Amniotic epithelial cell (primary cell): ENCODE measurements at places on chromosomes 4 and X.

- DNase-seq = peak; percentile 31
Observed at GRCh38 chr4:107845681-107846080, 20.9 kb downstream of the SGMS2 start.

DNA sequence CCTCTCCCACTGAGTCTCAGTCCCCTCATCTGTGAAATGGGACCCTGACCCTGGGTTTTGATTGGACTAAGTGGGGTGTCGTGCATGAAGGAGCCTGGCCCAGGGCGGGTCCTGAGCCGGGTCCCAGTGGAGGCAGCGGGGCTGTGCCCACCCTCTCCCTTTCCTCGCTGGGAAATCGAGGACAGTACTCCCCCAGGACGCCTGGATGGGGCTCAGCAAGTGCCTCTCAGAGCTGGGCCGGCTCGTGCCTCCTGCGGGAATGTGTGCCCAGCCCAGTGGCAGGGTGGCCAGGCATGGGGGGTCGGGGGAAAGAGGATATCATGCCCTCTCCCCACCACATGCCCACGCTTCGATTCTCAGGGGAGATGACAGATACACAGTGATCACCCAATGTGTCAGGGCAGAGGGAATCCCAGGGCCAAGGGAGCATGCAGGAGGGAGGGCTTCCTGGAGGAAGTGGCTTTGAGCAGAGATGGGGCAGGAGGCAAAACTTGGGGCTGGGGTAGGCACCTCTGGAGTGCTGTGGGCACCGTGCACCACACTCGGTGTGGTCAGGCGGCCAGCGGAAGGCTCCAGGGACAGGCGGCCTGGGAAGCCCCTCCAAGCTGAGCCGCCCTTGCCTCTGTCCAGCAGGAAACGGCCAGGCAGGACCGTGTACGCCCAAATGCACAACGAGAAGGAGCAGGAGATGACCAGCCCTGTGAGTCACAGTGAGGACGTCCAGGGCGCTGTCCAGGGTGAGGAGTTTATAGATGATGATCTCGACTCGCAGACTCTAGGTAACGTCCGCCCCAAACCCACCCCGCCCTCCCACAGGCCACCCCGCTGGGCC is 203.0 kb downstream of the AFAP1 start:
- DNase-seq = no peak

- no peak for DNase-seq
Observed at GRCh38 chr4:55373461-55373860, 22.3 kb upstream of the TMEM165 start.

GRCh38 chrX:71198066-71198465 is 25.0 kb upstream of the GJB1 start:
- no peak for DNase-seq

DNA sequence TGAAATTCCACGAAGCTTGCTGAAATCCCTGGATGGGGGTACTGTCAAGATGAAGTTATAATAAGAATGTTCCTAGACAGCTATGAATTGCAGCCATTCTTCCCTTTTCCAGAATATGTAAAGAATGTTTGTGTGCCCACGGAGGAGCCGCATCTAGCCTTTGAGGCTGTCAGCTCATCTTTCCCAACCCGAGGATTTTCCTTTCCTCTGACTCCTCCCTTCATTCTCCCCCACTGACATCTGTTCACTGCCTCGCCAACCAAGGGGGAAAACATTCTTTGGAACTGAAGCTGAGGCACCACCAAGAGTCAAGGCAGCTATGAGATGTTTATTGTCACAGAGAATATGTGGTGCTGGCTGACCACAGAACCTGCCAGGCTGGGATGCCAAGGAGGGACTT is 8.8 kb downstream of the NHSL2 start:
- DNase-seq = peak; percentile 72

DNA sequence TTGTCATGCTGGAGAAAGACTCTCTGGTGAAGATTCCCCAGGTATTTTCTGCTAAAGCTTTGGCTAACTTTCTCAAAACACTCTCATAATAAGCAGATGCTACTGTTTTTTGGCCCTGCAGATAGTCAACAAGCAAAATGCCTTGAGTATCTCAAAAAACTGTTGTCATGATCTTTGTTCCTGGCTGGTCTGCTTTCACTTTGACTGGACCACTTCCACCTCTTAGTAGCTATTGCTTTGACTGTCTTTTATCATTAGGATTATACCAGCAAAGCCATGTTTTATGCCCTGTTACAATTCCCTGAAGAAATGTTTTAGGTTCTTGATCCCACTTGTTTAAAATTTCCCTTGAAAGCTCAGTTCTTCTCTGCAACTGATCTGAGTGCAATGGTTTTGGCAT is 231.5 kb downstream of the SLC7A11 start:
- no peak for DNase-seq

GRCh38 chr4:7192252-7193029 is at the start of gene SORCS2:
Gene SORCS2, plus strand, starts transcription at chr4:7192538.
- peak; percentile 17 for DNase-seq

DNA sequence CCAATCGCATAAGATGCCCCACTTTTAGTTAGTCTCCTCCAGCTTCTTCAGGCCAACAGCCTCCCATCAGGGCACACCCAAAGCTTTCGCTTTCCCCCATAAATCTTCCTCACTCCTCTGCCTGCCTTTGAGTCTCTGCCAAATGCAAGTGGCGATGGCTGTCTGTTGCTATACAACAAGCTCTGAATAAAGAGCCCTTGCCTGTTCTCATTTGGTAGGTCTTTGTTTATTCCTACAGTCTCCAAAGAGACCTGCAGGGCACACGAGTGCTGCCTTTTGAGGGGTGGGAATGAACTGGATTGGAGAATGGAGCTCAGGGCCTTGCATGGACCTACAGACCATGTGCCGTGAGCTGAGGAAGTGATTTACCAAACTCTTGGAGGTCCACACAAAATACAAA is 52.2 kb upstream of the SOD3 start:
- no peak for DNase-seq

DNA sequence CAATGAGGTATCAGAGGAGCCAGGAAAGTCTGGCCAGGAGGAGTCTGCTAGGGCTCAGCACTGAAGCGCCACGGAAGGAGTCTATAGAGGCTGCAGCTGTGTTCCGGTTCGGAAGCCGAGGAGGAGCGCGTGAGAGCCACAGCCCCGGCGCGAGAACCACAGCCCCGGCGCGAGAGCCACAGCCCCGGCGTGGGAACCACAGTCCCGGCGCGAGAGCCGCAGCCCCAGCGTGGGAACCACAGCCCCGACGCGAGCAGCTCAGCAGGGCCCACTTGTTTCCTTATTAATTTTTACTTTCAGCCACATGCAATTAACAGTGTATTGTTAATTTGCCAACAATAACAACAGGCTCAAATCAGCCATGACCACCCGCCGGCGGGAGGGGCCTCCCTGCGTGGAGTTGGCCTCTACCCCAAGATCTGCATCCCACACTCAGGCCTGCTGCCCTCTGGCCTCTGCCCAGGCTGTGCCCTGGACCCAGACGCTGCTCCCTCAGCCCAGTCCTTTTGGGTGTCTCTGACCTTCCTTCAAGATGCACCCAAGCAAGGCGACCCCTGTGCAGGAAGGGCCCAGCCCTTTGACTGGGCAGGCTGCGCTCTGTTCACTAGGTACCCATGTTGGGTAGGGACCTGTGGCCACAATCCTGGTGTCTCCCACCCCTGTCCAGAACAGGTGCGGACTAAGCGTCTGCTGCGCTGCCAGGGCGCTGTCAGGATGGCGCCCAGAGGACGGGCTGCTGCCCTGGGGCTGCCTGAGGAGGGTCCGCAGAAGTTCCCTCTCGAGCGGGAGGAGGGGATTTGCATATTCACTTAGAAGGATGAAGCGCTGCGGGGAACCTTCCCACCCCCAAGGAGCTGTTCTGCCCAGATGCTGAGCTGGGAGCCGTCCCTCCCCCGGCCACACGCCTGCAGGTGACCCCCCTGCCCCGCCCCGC is 113.8 kb downstream of the ADRA2C start:
- DNase-seq = no peak

- DNase-seq = peak; percentile 2
Observed at GRCh38 chrX:69387567-69388487, 116.3 kb upstream of the NALF2 start.

GRCh38 chr4:23333556-23333945 is 556.3 kb downstream of the PPARGC1A start:
- peak; percentile 22 for DNase-seq

DNA sequence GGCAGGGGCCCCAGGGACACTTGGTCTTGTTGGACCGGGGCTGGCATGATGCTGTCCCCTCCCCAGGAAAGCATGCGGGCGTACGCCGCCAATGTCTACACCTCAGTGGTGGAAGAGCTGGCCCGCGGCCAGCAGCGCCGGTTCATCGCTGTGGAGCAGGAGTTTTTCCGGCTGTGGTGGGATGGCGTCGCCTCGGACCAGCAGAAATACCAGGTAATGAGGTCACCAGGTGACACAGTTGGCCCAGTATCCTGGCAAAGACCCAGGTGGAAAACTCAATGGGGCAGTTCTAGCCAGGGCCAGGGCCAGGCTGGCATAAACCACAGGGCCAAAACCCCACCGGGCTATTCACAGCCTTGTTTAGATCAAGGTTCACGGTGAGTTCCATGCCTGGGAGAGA is 1.5 kb downstream of the MAN2B2 start:
- DNase-seq = no peak

DNA sequence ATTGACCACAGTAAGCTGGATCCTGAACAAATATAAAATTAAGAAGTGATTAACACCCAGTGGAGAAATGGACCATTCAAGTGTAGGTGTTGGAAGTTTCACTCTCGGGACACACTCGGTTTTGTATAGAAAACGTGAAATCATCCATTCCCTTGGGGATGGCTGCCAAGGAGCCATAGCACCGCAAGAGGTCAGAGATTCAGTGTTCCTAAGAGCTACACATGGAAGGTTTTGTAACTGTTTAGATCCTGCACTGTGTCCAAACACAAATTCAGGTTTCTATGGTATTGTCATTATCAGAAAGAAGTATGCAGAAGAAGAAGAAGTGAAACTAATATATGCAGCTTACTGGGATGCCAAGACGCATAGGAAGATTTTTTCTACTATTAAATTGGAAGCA is 281.0 kb downstream of the LDB2 start:
- DNase-seq = no peak

DNA sequence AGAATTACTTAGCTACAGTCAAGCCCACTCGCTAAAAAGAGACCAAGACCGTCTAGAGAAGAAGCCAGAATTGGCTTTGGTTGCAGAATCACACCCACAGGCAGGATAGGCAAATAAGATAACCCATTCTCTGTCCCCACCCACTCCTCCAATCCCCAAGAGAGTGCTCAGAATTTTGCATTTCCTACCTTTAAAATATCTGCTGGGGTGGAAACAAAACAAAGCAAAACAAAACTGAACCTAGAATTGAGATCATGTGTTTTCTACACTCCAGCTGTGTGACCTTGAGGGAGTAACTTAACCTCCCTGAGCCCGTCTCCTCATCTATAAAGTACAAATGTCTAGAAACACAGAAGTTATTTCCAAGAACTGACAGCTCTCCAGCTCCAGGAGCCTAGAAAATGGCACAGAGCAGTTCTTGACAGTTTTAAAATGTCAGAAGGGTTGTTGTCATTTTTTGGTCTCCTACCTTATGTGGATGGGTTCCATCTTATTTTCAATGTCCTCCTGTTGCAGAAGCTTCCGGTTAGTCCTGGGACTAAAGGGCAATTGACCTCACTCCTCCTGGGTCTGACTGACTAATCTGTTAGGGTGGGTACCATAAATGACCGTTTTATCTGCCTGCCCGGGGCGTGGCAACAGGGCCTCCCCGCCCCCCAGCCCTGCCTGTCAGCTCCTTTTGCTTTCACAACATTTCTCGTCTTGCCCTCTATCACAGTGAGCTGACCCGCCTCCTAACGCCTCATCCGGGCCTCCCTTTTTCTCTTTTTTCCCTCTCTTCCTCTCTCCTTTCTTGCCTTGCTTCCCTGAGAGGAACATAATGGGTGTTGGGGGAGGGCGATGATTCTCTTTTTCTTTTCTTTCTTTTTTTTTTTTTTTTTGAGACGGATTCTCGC is 114.0 kb downstream of the RBM47 start:
- DNase-seq = peak; percentile 83

- DNase-seq = peak; percentile 16
Observed at GRCh38 chr4:139214039-139214534, 37.1 kb upstream of the ELF2 start.

DNA sequence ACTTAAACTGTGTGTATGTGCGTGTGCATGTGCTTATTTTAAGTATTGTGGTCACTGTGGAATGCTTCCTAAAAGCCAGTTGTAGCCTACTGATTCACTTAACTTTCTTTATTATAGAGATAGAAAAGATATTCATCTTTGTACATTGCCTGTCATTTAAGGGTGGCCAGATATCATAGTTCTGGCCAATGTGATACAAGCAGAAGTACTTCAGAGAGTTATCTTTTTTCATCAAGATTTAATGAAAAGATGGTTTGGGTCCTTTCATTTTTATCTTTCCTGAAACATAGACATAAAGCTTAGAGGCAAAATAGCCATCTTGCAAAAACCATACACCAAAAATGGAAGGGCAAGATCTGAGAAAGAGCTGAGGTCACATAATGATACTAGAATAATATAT is 744.7 kb upstream of the ADGRL3 start:
- DNase-seq = no peak

DNA sequence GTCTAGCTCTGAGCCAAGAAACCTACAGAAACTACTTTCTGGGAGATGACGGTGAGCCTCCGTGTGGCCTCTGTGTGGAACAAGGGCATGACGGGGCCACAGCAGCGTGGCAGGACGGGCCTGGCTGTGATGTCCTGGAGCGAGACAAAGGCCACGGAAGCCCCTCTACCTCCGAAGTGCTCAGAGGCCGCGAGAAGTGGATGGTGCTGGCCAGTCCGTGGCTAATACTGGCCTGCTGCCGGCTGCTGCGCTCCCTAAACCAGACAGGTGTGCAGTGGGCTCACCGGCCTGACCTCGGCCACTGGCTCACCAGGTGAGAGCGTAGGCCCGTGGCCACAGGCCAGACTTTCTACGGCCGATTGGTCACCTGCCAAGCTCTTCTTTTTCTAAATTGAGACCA is 24.6 kb downstream of the PIGG start:
- no peak for DNase-seq

GRCh38 chr4:152990471-152991131 is 54.5 kb downstream of the FHDC1 start:
- DNase-seq = no peak

DNA sequence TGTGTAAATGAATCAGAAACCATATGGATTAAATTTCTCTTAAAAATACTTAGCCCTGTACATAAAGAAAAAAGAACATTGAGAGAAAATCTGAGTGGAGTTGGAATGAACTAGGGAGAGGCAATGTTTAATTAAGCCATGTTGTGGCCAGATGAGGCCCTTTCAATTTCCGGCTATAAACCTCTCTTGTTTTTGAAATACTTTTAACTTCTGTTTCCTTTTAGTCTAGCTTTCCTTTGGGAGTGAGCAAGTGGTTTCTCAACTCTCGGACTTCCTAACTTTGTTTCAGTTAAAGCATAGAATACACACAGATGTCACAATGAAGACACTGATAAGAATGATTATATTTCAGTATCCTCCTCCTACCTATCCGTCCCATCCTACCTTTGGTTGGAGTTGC is 197.2 kb downstream of the ARHGAP24 start:
- DNase-seq = no peak

GRCh38 chrX:2955838-2956237 is 26.7 kb upstream of the ARSD start:
- DNase-seq = no peak

DNA sequence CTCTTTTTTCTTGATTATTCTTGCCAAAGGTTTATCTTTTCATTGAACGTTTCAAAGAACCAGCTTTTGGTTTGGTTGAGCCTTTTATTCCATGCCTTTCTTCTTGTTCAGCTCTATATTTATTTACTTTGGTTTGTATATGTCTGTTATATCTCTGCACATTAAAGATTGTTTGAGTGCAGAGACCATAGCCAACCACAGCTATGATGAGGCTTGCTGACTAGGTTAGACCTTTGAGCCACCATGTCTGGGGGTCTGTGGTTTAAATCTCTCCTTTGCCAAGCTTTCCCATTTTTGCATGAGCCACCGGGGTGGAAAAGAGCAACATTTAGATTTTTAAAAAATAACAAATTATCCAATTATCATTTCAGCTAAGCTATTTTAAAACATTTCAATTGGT is 96.1 kb downstream of the NHS start:
- DNase-seq = no peak
